Activated T-cell treated with anti-CD3 and anti-CD28 coated beads for 1 hour (primary cell): ENCODE measurements at places on chromosomes 7 and 10.
A peak's percentile ranks its signal among the peaks of the same experiment; 100 is the strongest.

DNA sequence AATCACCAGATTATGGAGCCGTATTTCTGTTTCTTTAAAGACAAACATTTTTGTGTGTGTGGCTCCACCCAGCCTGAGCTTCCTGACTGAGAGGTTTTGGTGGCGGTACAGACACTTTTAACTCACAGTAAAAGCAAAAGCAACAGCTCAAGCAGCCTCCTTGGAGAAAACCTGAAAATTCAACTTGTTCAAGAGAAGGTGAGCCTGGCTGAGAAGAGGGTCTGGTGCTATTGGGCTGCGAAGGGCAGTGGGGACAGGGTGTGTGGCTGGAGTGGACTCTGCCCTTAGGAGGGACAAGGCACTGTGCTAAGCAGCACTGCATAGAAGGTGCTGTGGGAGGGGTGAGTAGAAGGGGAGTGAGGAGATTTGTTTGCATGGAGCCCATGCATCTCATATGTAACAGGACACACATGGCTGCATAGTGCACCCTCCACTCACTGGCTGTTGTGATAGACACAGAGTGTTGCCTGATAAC lies at the start of gene GIMAP7:
Gene GIMAP7, plus strand, starts transcription at position 125 of the 475 bp plus-strand sequence. CDS start 5,103 bp downstream, outside the sequence.
- DNase-seq: peak; percentile 44

- no peak for DNase-seq
These were observed 3.9 kb downstream of the PTPRZ1 start for GRCh38 chr7:121876656-121877500.

- DNase-seq: no peak
These were observed 133.9 kb downstream of the MTPAP start for GRCh38 chr10:30215141-30215540.

DNA sequence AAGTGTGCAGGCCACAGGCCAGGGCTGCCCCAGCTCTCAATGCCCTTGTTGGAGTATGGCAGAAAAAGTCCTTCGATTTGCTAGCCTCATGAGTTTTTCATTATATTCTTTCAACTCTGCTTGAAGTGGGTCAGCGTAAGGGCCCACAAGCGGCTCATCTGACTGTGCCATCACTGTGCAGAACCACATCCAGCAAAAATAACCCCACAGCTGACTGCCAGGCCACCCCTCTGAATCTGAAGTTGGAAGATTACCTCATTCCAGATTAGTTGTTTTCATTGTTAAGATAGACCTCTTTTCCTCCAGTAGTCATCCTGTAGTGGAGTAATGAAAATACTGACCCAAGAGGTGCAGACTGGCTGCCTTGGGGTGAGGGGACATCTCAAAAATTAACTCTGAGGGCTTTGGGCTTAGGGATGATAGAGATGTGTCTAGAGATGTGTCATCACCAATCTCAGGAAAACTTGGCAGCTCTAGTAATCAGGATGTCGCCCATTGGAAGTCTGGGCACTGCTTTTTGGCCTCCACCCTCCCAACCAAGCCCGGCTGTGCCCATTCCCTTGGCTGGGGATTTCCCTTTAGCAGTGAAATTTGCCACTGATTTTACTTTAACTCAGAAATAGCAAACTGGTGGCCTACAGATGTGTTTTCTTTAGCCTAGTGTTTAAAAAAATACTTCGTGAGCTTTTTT lies 164.3 kb downstream of the LCOR start:
- no peak for DNase-seq

GRCh38 chr10:1309617-1310270 lies 253.6 kb downstream of the WDR37 start:
- no peak for DNase-seq

DNA sequence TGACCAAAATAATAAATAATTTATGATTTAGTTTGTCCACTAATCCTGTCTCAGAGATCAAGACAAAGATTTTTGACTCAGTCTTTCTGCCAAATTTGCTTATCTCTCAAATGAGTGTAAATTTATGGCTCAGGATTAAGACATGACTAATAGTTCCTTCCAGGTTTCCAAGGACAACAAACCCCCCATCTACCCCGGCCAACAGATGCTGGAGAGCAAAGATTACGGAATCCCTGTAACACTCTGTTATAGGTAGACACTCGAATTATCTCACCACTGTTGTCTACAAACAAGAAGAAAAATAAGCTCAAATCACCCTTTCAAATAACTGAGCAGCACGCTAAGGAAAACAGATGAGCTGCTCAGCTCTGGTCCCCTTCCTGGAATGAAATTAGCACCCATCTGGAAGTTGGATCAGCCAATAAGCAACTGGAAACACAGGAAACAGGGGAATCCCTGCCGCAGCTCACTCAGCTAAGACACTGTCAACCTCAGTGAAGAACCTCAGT lies 56.8 kb upstream of the SVIL start:
- no peak for DNase-seq
